Ovary (tissue), 10 donors: ENCODE measurements at places on chromosomes 2 and 18. TPM values are rescaled to one million over a fixed set of nuclear protein-coding genes. Genes with fewer than 3 reads are reported as not detected.

Gene CDH7
- 0.12 TPM for total RNA-seq

- H3K4me1 ChIP-seq = peaks cover 3% of the 10 kb centered on the region
These were observed 58.5 kb downstream of the CABLES1 start for GRCh38 chr18:23193742-23194141.

DNA sequence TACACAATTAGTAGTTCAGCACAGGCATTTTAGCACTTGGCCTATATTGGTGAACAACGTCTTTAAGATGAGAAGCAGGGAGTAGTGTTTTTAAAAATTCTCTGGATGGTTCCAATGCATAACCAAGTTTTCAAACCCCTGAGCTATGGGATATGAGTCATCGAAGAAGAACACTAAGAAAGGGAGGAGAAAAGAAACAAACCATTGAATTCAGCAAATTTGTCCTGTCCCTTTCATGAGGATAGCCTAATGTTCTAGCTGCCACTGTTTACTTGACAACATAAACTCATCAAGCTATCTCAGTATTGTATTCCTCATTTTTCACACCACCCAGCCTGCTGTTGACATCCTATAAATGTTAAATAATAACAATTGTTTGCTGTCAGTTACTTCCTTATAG lies 158.0 kb downstream of the BARD1 start:
- H3K4me1 ChIP-seq = no peaks in the 10 kb centered on the region
- H3K27ac ChIP-seq = no peak overlapping the region
- H3K36me3 ChIP-seq = no peaks in the 10 kb centered on the region
- DNase-seq = no peak
- no peaks in the 10 kb centered on the region for H3K27me3 ChIP-seq

DNA sequence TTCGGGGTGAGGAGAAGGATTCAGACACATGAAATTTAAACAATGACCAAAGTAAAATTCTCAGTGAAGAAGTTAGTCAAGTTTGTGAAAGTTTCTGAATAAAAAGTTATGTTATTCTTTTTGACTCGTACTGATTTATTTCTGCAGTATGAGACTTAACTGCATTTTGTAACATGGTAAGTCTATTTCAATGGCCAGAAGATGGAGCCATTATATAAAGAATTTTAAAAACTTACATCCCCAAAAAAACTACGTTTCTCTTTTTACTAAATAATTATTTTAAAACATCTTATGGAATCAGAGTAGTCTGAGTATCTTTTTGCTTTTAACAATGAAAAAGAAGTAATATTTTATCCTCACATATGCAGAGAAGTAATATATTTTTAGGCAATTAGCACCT lies 51.4 kb upstream of the SCN1A start:
- DNase-seq = no peak
- H3K36me3 ChIP-seq = no peaks in the 10 kb centered on the region
- no peak overlapping the region for H3K27ac ChIP-seq
- H3K4me1 ChIP-seq = no peaks in the 10 kb centered on the region
- H3K4me3 ChIP-seq = no peak overlapping the region

- H3K4me3 ChIP-seq = no peak overlapping the region
- H3K36me3 ChIP-seq = no peaks in the 10 kb centered on the region
- no peak overlapping the region for H3K27ac ChIP-seq
- H3K27me3 ChIP-seq = no peaks in the 10 kb centered on the region
- H3K4me1 ChIP-seq = no peaks in the 10 kb centered on the region
- DNase-seq = no peak
These were observed 320.5 kb upstream of the ZNF521 start for GRCh38 chr18:25672490-25672889.
